H9 (cell line): ENCODE measurements at places on chromosomes 1 and 21. TPM values are rescaled to one million over a fixed set of nuclear protein-coding genes. Genes with fewer than 3 reads are reported as not detected.

DNA sequence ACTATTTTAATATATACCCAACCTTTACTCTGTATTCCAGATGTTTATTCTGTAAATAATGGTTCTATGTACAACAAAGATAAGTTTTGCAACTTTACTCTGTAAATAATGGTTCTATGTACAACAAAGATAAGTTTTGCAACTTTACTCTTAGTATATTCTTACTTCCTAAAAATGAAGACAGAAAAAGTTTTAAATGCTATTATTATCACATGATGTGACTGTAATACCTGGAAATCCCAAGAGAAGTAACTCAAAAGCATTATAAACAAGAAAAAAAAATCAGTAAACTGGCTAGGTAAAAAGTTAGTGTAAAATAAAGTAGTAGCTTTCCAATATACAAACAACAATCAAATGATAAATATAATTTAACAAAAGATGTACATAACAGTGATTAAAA, 18.5 kb upstream of the EXO1 start:
- no peak overlapping the region for H3K4me3 ChIP-seq
- DNase-seq = no peak
- no peaks in the 10 kb centered on the region for H3K4me1 ChIP-seq
- no peaks in the 10 kb centered on the region for H3K36me3 ChIP-seq
- H3K27ac ChIP-seq = no peak overlapping the region

DNA sequence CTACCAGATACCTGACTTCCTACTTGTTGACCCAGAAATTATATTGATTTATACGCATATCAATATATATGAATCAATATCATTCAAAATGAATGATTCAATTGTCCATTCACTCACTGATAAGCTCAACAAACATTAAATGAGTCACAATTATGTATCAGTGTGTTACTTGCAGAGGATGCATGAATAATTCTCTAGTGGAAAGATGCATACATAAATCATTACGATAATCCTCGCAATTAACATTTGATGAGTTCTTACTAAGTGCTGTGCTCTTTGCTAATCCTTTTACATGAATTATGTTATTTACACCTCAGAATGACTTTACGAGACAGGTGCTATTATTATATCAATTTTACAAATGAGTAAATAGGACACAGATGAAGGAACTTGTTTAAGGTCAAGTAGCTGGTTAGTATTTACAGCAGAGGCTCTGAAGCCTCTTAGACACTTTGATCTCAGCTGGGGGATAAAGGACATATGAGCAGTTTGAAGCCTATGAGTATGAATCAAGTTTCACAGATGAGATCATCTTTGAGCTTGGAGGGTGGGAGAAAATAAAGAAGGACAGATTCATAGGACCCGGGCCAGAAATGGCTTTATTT, 112.8 kb upstream of the ADAMTS5 start:
- H3K4me1 ChIP-seq = no peaks in the 10 kb centered on the region
- DNase-seq = no peak
- H3K27me3 ChIP-seq = no peaks in the 10 kb centered on the region
- H3K27ac ChIP-seq = no peak overlapping the region

DNA sequence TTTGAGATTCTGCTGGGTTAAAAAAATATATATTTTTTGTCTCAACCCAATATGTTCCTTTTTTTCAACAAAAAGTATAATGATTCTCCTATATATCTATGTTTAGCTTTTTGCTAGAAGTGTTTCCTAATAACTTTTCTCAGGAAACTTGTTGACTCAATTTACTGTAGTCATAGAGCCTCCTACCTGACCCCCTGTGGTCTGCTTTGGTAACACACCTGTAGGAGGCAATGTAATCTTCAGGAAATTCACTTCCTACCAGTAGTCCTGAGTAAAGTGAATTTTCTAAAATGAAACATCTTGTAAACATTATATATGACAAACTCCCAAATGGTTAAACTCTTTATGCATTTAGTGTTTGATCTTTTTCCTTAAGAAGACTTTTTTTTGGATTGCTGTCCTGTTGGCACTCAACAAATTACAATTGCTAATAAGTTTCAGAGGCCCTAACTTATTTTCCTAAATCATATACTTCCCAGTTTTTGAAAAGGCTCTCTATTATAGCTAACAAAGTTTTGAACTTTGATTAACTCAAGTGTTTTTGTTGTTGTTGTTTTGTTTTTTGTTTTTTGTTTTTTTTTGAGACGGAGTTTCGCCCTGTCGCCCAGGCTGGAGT, 118.3 kb downstream of the OLFML2B start:
- no peak for DNase-seq
- H3K4me1 ChIP-seq = peaks cover 3% of the 10 kb centered on the region; the same call in 1 of the 2 replicates
- H3K4me3 ChIP-seq = no peak overlapping the region
- no peak overlapping the region for H3K27ac ChIP-seq

The AP4B1 gene
- total RNA-seq = 19.3 and 19.7 TPM in 2 replicates
